AG04449 (cell line): ENCODE measurements at places on chromosomes 1 and 21.

- DNase-seq, result no peak
Observed at GRCh38 chr1:19676438-19676922, 11.8 kb downstream of the HTR6 start.

GRCh38 chr1:201739492-201740085 lies 89.4 kb upstream of the IPO9 start:
- no peak for DNase-seq

GRCh38 chr1:193457676-193458075 lies 271.3 kb upstream of the B3GALT2 start:
- no peak for DNase-seq

GRCh38 chr1:204706838-204707509 lies 21.4 kb upstream of the LRRN2 start:
- DNase-seq, result no peak

GRCh38 chr1:246790833-246791232 lies 66.6 kb downstream of the SCCPDH start:
- no peak for DNase-seq

DNA sequence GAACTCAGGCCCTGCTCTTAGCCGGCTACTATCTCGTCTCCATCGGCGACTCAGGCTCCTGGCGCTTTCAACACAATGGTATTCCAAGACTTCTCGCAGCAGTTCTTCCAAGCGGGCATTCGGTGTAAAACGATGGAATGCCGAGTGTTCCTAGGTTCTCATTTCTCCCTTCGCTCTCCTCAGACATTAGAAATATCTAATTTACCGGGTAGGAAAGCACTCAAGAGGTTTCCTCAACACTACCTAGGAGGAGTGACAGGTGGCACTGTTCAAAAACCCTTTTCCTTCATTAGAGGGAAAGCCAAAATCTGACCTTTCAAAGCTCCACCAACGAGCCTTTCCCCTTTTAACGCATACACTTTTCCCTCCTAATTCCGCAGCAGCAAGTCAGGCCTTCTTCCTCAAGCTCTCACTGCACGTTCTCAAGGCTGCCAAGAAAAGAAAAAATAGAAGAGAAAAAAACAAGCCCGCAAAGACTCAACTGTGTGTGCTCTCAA lies 601 bp downstream of the UBE2G2 start:
- no peak for DNase-seq

DNA sequence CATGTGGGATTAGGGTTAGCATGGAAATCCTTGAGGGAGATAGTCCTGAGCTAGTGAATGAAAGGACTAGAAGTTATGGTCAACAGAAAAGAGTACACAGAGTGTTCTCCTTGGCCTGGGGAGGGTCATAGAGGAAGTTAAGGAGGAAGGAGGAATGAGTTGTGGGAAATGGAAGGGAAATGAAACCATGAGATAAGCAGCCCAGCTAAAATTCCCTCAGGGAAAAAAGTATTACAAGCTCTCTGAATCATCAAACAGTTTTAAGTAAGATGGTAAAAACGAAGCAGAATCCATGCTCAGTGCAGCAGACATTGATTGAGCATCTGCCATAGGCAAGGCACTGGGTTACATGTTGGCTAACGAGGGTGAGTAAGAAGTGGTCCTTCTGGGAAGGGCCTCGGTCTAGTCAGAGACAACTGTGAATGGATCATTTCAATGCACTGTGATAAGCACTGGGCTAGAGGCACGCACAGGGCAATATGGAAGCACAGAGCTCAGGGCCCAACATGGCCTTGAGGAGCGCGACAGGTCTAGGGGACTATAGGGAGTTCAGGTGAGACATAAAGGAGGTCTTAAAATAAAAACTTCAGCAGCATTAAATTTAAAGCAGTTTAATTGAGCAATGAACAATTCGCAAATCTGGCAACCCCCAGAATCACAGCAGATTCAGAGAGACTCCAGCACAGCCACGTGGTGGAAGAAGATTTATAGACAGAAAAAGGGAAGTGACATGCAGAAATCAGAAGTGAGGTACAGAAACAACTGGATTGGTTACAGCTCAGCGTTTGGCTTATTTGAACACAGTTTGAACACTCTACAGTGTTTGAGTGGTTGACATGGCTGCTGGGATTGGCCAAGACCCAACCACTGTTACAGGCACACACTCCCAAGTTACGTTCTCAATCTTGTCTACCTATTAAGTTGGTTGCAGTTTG lies 219.5 kb downstream of the HLX start:
- DNase-seq, result no peak

DNA sequence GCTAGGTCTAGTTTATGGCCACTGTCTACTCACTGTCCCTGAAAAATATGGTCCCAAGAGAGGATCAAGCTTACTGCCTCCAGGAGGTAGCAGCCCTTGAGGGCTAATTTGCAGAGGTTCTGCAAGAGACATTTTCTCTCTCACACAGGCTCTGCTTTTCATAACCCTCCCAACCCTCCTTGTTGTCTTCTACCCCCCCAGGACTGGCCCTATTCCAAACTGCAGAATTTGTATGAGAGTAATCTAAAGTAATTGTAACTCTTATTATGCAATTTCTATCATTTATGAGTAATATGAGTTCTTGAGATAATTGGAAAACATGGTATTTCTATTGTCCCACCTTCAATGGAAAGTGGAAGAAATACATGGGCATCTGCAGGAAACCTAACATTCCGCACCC lies 70.4 kb upstream of the CD55 start:
- no peak for DNase-seq

DNA sequence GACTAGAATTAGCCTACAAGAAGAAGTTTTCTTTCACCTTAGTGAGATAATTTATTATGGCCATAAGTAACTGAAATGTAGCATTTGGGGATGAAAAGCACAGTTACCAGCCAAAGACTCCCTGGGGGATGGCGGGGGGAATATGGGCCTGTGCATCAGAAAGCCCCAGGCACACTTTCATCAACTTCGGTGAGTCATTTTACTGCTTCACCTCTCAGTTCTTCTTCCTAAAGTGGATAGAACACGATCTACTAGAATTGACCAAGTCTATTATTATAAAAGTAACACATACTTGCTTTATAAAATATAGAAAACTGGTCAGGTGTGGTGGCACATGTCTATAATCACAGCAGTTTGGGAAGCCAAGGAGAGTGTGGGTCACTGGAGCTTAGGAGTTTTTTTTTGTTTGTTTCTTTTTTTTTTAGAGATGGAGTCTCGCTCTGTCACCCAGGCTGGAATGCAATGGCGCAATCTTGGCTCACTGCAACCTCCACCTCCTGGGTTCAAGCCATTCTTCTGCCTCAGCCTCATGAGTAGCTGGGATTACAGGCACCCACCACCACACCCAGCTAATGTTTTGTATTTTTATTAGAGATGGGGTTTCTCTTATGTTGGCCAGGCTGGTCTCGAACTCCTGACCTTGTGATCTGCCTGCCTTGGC lies 141.8 kb downstream of the ZZZ3 start:
- DNase-seq, result no peak

DNA sequence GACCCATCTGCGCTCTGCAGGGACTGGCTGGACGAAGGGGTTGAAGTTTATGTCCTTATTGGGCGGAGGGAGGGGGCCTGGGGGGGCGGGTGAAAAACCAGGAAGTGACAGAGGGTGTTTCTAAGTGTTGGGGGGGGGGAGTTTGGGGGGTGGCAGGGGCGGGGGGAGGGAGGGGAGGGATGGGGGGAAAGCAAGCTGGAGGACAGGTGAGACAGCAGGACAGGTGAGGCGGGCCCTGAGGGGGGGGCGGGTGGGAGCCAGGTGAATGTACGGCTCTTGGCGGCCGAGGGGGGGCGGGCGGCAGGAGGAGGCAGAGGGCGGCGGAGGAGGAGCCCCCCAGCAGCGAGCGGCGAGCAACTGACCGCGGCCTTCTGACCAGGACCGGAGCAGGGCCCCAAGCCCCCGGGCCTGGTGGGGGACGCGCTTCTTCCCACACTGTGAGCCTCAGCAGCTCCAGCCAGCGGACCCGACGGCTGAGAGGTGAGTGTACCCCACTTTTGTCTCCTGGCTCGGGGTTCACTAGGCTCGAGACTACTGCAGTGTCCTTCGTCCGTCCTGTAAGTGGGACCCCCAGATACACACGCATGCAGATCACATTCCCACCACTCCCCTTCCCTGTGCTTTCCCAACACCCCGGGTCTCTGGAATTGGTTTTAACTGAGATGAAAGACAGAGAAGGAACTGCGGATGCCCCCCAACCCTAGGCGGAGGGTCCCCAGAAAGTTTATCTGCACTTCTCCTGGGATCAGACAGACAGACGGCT lies at the start of gene ZBTB7B:
ZBTB7B (plus strand) TSS at position 339 of the 763 bp plus-strand sequence. CDS start 11,859 bp downstream, outside the sequence.
- no peak for DNase-seq

GRCh38 chr1:70465911-70466310 lies 54.8 kb downstream of the CTH start:
- DNase-seq, result no peak

DNA sequence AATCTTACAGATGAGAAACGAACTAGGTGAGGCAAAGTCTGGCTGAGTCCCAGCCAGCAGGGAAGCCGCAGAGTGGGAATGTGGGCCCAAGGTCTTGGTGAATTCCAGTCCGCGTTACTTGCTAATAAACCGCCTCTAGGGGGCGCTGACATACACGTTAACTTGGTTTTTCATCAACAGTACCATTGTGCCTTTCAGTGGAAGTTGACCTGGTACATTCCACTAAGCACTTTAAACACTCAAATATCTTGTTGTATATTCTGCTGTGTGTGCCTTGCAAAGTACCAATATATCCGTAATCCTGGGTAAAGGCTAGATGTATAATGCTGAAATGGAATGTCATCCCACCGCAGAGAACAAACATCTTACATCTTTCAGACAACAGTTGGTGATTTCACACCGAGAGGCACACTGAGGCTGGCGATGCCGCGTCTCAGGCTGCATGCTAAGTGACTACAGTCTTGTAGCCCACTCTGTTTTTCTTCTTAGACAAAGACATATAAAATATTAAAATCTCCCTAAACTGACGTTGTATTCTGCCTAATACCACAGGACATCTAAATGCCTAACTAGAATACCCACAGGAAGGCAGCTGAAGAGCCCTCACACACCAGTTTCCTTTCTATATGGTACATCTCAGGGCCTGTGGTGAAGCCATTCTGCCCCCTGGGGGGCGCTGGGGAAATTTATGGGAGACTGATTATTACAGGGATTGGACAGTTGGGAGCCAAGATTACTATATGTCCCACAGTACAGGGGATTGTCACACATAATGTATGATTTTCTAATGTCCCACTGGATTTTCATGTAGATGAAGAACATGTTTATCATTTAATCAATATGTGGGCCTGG lies 49.2 kb upstream of the C1orf198 start:
- no peak for DNase-seq

- DNase-seq, result no peak
Observed at GRCh38 chr21:21415741-21416140, 417.5 kb downstream of the NCAM2 start.

DNA sequence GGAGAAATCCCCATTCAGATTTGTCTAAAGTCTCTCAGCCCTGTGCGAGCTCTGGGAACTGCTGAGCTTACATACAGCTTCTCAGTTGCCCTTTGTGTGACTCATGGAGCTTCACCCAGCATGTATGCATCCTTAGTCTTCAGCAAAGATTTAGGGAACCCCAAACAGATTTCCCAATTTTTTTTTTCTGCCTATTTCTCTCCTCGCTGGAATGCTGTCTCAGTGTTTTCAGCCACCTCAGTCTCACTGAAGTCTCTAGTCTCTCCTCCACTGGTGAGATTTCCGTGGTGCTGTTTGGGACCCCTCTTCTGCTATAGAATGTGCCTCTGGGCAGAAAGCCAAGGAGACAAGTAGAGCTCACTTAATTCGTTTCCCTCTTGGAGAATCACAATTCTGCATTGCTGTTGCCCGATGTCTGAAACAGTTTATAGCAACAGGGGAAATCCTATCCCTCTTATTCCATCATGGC lies 28.1 kb upstream of the TXLNA start:
- peak; percentile 65 for DNase-seq

- no peak for DNase-seq
Observed at GRCh38 chr1:43843684-43844083, 89.9 kb upstream of the ARTN start.

- no peak for DNase-seq
Observed at GRCh38 chr1:198517623-198518199, 22.8 kb downstream of the ATP6V1G3 start.

- DNase-seq, result no peak
Observed at GRCh38 chr1:183077097-183077496, 53.9 kb downstream of the LAMC1 start.

DNA sequence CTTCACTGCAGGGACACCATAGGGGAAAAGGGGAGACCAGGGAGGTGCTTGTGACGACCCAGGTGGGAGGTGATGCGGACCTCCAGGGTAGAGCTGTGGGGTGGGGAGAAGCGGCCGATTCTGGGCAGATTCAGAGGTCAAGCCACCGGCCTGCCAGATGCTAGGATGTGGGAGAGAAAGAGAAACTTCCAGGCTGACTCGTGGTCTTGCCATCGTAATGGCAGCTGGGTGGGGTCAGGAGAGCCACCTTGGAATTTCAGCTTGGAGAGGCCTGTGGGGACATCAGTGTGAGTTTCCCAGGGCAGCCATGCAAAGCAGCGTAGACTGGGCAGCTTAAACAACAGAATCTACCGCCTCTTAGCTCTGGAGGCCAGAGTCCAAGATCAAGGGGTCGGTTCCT lies 258.0 kb upstream of the VAMP3 start:
- no peak for DNase-seq
